Vagina (tissue), 2 donors: ENCODE measurements at places on chromosomes 6 and 20.
A peak's percentile ranks its signal among the peaks of the same experiment; 100 is the strongest.

GRCh38 chr6:143958839-143959399 is 49.1 kb downstream of the PLAGL1 start:
- no peak for DNase-seq

GRCh38 chr6:53055873-53056272 is 9.3 kb upstream of the FBXO9 start:
- DNase-seq: no peak

- no peak for DNase-seq
Observed at GRCh38 chr6:157211603-157212455, 111.5 kb downstream of the TMEM242 start.

GRCh38 chr20:1637226-1637625 is 17.4 kb upstream of the SIRPB1 start:
- no peak for DNase-seq

- DNase-seq: no peak
Observed at GRCh38 chr6:163496205-163496604, 81.7 kb downstream of the QKI start.

DNA sequence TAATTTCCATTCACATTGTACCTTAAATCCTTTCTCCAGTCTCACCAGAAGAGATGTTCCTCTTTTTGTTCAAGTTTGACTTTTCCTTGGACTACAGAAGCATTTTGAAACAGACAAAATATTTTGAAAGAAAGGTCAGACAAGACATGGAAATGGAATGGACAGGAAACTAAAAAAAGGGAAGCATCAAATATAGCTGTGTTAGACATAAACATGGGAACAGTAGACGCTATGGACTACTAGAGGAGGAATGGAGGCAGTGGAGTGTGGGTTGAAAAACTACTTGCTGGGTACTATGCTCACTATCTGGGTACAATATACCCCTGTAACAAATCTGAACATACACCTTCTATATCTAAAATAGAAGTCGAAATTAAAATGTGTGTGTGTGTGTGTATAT is 4.1 kb upstream of the FAM135A start:
- no peak for DNase-seq

GRCh38 chr6:9503111-9503761 is 911.6 kb downstream of the TFAP2A start:
- no peak for DNase-seq

- peak; percentile 52 for DNase-seq
Observed at GRCh38 chr6:169957351-169957963, 206.0 kb downstream of the ERMARD start.

GRCh38 chr20:48783533-48784272 is 44.1 kb downstream of the PREX1 start:
- no peak for DNase-seq

- no peak for DNase-seq
Observed at GRCh38 chr6:6652932-6653331, 64.4 kb downstream of the LY86 start.

GRCh38 chr20:60266177-60266823 is 308.1 kb downstream of the CDH26 start:
- DNase-seq: no peak

DNA sequence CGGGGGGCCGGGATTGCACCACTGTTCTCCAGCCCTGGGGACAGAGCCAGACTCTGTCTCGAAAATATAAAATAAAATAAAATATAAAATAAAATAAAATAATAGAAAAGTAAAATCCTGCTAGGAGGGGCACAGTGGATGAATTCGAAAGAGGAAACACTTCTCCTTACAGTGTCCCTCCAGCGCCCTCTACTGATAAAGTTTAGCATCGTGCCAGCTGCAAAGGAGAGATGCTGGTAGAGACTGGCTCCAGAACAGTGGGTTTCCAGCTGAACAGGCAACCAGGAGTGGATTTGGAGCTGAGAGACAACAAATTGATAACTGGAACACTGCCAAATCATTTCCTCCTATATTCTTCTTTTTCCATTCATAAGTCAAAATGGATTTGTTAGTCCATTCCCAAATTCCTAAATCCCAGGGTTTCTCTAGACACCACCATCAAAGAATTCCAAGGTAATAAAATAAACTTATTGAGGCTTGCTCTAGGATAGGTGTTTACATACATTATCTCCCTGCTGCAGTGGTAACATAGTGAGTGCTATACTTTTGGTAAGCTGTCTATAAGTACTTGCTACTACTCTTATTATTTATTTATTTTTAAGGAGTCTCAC is 31.7 kb upstream of the TBPL1 start:
- no peak for DNase-seq

GRCh38 chr20:59857966-59858365 is 75.5 kb downstream of the SYCP2 start:
- DNase-seq: no peak

- no peak for DNase-seq
Observed at GRCh38 chr6:159691133-159691962, 1.7 kb downstream of the SOD2 start.

DNA sequence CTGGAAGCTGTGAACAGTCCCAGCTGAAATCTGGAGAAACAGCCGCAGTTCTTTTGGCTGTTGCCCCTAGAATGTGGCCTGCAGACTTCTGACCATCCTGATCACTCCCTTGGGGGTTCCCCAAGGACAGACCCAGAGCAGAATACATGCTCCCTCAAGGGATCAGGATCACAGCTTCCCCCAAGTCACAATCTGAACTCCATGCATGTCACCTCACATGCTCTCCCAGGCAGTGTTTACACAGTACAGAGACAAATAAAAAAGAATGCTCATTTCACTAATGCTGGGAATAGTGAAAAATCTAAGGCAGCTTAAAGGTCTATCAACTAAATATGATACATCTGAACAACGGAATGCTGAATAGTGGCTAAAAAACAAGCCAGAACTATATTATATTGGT is 20.5 kb downstream of the SPAG4 start:
- no peak for DNase-seq

- no peak for DNase-seq
Observed at GRCh38 chr6:87029711-87030314, 65.1 kb downstream of the CGA start.

DNA sequence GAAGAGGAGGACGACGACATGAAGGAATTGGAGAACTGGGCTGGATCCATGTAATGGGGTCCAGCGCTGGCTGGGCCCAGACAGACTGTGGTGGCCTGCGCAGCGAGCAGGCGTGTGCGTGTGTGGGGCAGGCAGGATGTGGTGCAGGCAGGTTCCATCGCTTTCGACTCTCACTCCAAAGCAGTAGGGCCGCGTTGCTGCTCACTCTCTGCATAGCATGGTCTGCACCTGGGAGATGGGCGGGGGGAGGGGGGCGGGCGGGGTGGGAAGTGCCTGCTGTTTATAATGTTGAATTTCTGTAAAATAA is 42.3 kb downstream of the CHMP4B start:
- no peak for DNase-seq

DNA sequence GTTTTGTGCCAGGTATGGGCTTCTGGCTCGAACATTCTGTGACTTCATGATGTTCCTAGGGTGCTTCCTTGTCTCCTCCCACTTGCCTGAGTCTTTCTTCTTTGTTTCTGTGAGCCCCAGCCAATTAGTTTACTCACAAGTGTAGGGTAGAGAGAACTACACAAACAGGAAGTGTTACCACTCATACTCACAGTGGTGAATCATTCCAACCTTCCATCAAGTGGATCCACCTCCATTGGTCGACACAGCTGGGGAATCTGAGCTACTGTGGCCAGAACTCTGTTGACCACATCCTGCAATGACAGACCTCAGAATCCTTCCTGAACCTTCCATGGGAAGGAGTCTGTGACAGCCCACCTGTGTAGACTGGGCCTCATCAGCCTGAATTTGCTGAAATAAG is 76.8 kb downstream of the UNC5CL start:
- DNase-seq: no peak

DNA sequence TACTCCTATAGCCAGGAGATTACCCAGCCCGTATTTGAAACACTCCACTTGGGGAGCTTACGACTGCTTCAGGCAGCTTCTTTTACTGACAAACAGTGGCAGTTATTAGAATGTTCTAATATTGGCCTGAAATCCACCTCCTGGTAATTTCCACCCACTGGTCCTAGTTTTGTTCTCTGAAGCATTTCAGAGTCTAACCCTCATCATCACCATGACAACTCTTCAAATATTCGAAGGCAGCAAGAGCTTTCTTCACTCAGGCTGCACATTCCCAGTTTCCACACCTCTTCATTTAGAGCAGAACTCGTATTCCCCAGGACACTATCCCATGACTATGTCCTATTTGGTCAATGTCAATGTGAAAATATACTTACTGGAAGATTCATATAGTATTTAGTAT is 325.6 kb downstream of the UBE3D start:
- no peak for DNase-seq

DNA sequence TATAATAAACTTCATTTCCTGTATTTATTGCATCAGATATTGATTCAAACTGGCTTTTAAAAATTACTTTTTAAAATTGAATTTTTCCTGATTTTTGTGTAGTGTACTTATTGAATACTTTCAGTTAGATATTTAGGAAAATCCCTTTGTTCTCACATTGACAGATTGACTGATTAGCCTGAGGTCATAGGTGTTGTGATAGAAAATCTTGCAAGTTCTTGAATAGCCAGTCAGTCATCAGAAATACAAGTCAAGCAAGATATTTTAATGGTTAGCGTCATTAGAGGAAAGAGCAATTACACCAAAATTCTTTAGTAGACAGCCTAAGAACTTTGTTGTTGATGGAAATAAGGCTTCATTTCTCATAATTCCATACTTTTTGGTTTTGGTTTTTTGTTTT is 3.4 kb upstream of the TMEM30A start:
- no peak for DNase-seq

GRCh38 chr6:134398453-134398852 is 80.5 kb upstream of the SGK1 start:
- no peak for DNase-seq

- no peak for DNase-seq
Observed at GRCh38 chr6:30216096-30216495, 2.9 kb upstream of the TRIM26 start.
